ENCODE measurements at places on chromosomes 3 and 15.
A peak's percentile ranks its signal among the peaks of the same experiment; 100 is the strongest.

DNA sequence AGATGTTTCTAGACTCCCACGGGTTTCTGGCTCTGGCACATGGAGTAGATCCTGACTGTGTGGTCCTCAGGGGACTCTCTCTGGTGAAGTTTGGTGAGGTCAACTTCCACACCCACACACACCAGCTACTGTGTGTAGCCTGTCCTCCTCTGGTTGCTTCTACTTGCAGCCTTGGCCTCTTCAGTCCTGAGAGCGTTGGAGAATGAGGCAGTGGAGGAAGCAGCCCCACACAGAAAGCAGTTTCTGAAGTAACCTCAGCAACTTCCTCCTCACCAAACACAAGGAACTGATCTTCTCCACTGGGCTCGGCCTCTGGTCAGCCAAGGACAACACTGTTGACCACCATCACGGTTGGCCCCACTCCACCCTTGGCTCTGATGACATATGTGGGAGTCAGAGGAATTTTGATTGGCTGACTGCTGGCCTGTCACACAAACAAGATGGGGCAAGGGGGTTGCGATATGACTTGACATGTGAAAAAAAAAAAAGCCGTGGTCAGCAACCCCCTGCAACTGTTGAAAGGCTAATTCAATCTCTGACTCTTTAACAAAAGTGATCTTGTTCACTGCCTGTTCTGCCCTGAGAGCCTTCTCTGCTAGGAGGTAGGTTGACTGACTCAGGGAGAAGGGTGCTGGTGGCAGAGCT lies 19.6 kb downstream of the CD86 start:
- DNase-seq: no peak

GRCh38 chr3:40116478-40117177 lies 192.9 kb upstream of the EIF1B start:
- no peak for DNase-seq

- DNase-seq: peak; percentile 26
Measured at GRCh38 chr15:82298520-82298919, 35.9 kb downstream of the SAXO2 start.

- no peak for DNase-seq
Measured at GRCh38 chr3:39733804-39734203, 75.6 kb upstream of the MYRIP start.

DNA sequence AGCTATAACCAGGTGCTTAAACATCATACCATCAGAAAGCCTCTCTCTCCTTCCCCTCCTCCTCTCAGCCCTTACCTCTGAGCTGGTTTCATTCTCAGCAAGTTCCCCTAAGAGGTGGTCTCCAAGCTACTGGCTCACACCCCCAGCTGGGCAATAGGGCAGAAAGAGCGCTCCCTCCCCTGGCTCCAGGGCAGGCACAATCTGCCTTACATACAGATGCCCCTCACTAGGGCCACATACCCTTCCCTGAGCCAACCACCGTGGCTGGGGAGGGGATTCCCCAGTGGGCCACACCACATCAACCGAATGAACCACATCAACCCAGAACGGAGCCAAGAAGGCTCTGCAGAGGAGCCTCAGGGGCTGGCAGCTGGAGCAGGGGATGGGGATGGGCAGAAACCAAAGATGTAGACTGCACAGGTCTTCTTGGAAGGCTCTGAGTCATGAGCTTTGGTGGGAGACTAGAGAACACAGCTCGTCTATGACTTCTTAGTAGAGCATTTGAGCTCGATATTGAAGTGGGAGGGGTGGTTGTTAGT lies 4.6 kb upstream of the FBLN2 start:
- no peak for DNase-seq

DNA sequence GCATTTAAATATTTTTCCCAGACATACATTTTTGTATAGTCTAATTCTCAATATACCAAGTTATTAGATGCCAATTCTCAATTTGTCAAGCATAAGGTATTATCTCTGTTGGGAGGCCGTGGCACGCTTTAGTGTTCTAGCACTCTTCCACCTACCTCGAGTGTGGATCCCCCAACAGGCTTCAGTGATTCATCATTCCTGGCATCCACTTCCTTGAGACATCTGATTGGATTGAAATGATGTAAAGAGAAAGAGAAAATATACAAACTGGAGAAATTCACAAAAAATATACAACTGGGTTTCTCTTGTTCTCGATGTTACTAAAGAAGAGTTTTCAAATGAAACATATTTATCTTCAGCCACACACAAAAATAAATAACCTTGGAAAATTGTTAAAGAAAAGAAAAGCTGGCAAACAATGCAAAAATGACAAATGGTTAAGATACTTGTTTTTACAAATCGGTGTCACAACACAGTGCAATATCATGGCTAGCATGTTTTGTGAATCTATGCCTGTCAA lies 218.0 kb upstream of the CDIN1 start:
- no peak for DNase-seq

GRCh38 chr3:5304789-5305683 lies 117.5 kb downstream of the EDEM1 start:
- no peak for DNase-seq

DNA sequence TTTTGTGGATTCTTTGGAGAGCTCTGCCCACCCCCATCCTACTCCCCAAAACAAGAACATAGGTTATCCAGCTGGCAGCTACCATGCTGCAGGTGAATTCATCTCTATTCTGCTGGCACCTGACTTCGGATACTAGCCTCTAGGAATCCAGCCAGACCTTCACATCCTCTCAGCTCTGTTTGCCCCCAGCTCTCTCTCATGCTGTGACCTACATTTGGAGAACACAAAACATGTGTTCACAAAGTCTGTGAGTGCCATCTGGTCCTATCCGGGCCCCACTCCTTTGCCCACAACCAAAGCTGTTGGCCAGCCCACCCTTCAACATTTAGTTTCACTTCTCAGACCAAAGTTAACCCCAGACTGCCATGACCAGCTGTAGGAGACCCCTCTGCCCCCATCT lies 89.4 kb upstream of the C3orf80 start:
- no peak for DNase-seq

- DNase-seq: no peak
Measured at GRCh38 chr15:43509660-43510199, 7.7 kb upstream of the MAP1A start.

- DNase-seq: no peak
Measured at GRCh38 chr15:97654481-97655076, 305.9 kb upstream of the ARRDC4 start.

GRCh38 chr15:68176601-68177000 lies 28.5 kb downstream of the CALML4 start:
- no peak for DNase-seq

DNA sequence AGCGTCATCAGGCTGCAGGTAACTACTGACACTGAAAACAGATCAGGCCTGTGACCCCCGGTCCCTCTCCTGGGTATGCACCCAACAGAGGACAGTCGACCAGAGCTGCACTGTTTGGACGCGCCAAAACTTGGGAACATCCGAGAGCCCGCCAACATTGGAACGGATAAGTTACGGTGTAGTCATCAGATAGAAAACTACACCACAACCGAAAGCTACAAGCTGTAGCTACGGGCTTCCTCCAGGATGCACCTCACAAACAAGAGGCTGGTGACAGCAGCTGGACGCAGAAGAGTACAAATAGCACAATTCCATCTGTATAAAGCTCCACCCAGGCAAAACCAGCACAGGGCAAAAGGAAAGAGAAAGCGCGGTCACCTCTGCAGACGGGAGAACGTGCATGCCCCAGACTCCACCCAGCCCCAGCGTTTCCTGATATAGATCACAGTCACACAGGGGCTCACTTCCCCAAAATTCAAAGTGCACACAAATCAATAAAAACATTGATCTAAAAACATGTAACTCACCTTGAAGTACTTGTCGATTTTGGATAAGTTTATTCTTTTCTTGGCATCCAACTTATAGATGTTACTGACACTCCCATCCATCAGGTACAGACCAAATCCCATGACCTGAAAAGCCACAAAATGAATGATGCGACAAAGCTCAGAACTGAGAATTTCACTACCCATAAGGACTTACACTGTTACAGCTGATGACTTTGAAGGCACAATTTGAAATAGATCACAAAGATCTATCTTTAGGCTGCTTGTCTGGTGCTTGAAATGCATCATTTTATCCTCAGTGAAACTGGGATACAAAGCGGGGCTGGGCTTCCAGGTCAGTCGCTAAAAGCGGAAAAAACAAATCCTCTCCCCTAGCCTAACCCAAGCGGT lies 43.3 kb downstream of the CYFIP1 start:
- no peak for DNase-seq

GRCh38 chr15:75030023-75030413 lies 6.6 kb downstream of the PPCDC start:
- no peak for DNase-seq

GRCh38 chr3:178474526-178474925 lies 61.7 kb upstream of the KCNMB2 start:
- DNase-seq: no peak

- no peak for DNase-seq
Measured at GRCh38 chr3:64104006-64104405, 80.7 kb upstream of the PSMD6 start.

DNA sequence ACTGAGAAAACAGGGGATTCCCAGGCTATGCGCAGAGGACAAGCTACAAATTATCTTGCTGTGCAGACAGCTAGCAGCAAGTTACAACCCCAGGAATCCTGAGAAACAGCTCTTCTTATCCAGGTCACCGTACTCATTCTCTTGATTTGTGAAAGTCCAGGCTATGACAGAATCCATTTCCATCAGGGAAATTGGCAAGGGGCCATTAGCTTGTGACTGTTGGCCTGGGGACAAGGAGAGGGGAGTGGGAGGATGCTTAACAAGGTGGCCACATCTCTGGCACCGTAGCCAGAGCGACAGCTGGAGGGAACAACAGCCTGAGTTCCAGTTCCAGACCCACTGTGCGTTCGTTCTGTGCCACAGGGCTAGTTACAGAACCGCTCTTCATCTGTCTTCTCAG lies 44.9 kb upstream of the PLXNA1 start:
- no peak for DNase-seq

All from activated T-helper 1 cell treated with anti-CD3 and anti-CD28 coated beads, Interleukin-2, amount 50 U/mL, for 16 hours (primary cell).